Suprapubic skin (tissue), 4 donors: ENCODE measurements at places on chromosomes 3 and 15.

GRCh38 chr3:98593046-98593936 is at the start of gene CPOX:
CPOX (minus strand) TSS chr3:98593611; CDS start chr3:98593504, 107 bp downstream.
- peak; percentile 92 for DNase-seq

- no peak for DNase-seq
These were observed 39.8 kb downstream of the CEMIP start for GRCh38 chr15:80819001-80819400.

GRCh38 chr3:149339931-149340309 is 6.5 kb upstream of the TM4SF18 start:
- DNase-seq = peak; percentile 82

- no peak for DNase-seq
These were observed 182.3 kb downstream of the BBX start for GRCh38 chr3:107705046-107705445.

DNA sequence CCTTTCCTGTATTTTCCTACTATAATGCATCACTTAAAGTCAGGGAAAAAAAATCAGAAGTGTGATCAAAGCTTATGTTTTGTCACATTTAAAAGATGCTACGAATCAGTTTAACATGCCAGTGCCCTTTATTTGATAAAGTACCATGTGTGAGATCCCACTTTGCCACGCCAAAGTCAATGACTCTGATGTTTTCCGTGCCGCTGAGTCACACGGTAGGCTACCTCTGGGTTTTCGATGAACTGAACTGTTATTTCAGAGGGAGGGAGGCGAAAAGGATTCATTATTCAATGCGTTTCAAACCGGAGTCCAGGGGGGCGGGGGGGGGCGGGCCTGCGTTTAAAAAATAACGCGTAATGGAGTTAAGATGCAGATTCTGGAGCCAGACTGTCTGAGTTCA is 203.0 kb downstream of the ABHD5 start:
- DNase-seq = no peak

DNA sequence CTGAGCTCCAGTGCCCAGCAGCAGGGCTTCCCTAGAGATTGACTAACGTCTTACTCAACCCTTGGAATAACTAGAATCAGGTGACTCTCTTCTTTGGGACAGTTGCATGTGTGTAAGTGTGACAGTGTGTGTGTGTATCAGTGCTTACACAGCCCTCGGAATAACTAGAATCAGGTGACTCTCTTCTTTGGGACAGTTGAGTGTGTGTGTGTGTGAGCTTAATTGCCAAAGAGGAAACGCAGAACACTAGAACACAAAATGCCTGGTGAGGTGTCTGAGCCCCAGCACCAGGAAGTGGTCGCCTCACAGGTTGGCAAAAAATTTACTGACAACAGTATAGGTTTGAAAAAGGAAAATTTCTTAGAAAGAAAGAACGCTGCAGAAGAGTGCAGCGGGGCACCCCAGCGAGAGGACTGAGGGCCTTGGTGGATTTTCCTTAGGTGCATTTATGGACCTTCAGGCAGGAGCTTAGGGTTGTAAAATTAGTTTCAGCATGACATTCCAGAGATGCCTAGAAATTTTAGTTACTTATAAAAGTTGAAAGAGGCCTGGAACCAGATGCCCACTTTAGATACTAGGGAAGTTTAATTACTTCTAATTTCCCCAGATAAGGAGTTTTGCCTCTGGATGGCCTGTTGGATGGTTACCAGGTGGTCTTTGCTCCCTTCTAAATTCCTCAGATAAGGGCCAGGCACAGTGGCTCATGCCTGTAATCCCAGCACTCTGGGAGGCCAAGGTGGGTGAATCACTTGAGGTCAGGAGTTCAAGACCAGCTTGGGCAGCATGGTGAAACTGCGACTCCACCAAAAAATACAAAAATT is 3.7 kb upstream of the WDR82 start:
- no peak for DNase-seq

GRCh38 chr15:80585544-80586018 is 109.5 kb upstream of the ABHD17C start:
- DNase-seq = no peak

DNA sequence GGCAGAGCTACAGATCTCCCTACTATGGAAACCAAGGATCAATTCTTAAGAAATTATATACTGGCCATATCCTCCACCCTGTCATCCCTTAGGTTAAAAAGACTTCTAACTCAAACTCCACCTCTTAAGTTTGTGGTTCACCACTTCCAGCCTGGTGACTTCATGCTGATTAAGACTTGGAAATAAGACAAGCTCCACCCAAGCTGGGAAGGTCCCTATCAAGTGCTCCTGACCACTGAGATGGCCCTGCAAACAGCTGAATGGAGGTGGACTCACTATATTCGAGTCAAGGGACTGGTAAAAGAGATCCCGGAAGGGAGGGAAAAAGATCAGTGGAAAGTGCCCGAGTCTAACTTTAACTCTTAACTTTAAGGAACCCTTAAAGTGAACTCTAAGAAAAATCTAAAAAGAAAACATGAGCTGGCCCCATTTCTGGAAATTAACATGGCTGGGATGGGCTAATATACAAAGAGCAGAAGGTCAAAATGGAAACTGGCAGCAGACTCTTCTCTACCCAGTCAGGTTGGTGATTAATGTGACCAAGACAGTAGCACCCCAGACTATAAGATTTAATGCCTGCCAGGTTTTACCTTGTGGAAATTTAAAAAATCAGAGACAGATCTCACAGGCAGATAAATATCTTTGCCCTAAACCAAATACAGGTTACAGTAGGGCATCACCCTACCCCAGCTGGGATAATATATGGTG is 43.9 kb downstream of the PPCDC start:
- DNase-seq = no peak

DNA sequence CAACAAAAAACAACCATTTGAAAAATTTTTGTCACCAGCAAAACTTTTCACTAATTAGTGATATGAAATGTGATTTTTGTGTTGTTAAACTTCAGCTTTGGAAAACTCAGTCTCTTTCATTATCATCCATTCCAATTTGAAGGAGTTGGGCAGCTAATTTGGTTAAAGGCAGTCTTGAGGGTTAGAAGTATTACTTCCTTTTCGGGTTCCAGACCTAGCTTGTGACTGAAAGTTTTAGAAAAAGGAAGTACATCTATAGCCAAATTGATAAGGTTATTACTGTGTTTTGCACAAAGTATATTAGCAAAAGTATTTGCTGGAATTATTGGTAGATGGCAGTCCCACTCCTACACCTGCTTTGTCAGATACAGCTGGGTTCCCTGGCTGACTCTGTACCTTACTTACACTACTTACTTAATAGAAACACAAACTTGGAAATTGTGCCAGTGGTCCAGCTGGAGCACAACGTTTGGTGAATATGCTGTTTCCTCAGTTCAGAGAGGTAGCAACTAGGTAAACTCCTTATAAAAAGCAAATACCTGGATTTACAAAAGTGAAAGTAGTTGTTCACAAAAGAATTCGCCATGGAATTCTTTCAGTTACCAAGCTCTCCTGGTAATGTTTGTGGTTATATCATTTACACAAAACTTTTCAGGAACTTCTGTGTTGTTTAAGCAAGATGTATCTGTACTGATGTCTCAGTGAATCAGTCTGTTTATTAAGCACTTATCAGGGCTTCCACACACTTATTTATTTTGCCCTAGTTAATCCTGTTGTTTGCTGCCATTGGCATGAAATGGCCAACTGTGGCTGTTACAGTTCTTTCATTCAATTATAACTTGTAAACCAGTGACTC is 31.6 kb downstream of the TIPARP start:
- DNase-seq = no peak

DNA sequence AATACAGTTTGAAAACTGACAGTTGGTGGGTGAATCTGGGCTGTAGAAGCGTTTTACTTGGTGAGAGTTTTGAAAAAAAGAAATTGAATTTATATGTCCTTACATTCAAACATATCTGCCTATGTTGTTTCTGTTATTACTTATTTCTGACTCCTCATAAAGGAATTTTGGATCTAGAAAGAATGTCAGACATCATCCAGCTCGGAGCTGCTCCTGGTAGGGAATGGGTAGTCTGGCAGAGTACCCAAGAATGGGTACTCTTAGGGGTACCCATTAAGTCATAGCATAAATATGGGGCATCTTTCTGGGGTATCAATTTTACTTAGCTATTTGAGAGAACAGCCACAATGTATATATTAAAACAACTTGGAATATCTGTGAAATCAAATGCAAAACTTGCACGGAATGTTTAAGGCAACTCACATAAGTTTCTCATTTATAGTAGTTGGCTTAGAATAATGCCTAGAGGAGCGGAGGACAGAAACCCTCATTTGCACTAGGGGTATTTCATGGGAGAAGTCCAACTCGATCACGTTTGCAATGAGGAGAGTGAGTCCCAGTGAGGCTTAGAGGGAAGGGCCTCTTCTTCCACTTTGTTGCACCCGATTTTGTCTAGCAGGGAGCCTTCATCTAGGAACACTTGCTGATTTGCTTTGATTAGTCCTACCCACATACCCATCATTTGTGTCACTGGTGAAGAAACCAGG is 2.4 kb upstream of the LARP6 start:
- no peak for DNase-seq

- DNase-seq = no peak
These were observed 5.0 kb downstream of the MYO5A start for GRCh38 chr15:52523647-52524046.

- DNase-seq = no peak
These were observed 9.1 kb upstream of the STRA6 start for GRCh38 chr15:74211656-74212055.

DNA sequence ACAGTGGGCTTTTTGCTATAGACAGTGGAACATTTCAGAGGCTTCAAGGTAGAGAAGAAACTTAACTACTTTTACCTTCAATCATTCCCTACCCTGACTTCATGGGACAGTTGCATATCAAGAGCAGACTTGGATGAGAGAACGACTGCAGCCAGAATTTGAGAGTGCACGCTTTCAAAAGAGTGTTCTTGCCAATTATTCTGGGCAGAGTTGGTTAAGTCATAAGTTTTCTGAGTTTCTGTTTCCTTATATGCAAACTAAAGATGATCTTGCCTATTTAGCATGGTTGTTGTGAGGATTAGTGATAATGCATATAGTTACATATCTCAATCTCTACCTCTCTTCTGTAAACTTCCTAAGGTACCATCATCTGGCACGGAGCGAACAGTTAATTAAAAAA is 7.6 kb downstream of the SLC9A9 start:
- DNase-seq = no peak

- no peak for DNase-seq
These were observed 61.4 kb downstream of the TUSC7 start for GRCh38 chr3:116770815-116771450.

DNA sequence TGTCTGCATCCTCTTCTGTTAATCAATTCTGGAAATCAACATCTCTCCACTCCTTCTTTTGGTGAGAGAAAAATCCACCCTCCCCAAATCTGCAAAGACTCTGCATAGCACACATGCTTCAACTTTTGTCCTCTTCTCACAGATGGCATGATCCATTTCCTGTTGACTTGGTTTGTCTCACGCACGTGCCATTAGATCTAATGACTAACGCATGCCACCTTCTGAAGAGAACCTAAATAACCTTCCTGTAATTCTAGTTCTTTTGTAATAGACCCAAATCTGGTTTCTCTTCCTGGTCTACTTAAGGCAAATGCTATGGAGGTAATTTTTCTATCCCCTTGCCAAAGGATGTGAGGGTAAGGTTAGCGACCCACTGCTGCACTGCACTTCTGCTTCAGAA is 51.0 kb upstream of the ATOSA start:
- no peak for DNase-seq

- no peak for DNase-seq
These were observed 76.3 kb upstream of the FRMD4B start for GRCh38 chr3:69462022-69462825.

DNA sequence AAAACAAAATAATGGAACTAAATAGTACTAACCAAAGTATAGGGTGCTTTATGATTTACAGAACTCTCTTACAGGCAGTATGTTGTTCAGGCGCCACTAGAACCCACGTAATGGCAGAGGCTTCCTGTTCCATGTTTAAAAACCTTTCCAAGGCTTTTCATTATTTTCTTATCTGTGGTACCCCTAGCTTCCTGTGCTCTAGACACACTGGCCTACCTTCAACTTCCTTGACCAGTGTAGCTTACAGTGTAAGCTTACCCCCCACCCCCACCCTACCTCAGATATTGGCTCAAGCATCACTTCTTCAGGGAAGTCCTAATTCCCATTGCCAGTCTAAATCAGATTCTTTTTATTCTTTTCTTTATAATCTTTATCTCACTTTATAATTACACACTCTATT is 2.9 kb downstream of the NR2C2 start:
- DNase-seq = no peak

- no peak for DNase-seq
These were observed 347.0 kb downstream of the NEK10 start for GRCh38 chr3:27022096-27022761.

DNA sequence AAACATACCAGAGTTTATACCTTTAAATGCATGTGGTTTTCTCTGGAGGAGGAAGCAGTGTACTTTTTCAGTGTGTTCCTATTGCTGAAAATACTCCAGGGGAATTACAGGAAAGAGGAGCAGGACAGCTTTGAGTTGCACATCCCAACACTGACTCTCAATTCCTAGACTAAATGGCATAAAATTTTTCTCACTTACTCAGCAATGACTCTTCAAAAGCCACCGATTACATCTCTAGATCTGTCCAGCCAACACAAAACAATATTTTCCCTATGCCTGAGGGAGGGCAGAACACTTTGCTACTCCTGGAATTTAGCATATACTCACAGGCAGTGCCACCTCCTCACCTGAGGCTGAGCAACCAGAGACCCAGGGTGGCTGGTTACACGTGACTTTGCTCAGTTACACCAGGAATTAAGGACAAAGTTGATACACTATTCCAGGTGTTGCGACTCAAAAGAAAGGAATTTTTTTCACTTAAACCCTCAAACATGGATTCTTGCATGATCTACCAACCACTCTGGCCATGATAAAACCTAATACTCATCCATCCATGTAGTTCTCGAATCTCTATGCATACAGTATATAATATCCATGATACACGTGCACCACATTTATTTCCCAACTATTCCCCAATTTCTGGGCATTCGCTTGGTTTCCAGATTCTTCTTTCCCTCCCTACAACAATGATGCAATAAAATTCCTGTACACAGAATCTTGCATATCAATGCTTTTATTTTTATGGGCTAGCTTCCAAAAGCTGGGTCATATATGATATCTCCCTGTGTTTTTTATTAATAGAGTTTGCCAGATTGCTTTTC is 194.6 kb downstream of the THRB start:
- no peak for DNase-seq

GRCh38 chr3:64856977-64857516 is 169.2 kb upstream of the ADAMTS9 start:
- DNase-seq = no peak

GRCh38 chr15:46251903-46252302 is 617.1 kb downstream of the SQOR start:
- DNase-seq = no peak

- DNase-seq = no peak
These were observed 346.8 kb downstream of the CNTN3 start for GRCh38 chr3:74267588-74268184.

- DNase-seq = no peak
These were observed 128.4 kb downstream of the IGF1R start for GRCh38 chr15:98776607-98777281.
